Fibroblast of the conjunctiva (primary cell): ENCODE measurements at places on chromosomes 1 and 21.

DNA sequence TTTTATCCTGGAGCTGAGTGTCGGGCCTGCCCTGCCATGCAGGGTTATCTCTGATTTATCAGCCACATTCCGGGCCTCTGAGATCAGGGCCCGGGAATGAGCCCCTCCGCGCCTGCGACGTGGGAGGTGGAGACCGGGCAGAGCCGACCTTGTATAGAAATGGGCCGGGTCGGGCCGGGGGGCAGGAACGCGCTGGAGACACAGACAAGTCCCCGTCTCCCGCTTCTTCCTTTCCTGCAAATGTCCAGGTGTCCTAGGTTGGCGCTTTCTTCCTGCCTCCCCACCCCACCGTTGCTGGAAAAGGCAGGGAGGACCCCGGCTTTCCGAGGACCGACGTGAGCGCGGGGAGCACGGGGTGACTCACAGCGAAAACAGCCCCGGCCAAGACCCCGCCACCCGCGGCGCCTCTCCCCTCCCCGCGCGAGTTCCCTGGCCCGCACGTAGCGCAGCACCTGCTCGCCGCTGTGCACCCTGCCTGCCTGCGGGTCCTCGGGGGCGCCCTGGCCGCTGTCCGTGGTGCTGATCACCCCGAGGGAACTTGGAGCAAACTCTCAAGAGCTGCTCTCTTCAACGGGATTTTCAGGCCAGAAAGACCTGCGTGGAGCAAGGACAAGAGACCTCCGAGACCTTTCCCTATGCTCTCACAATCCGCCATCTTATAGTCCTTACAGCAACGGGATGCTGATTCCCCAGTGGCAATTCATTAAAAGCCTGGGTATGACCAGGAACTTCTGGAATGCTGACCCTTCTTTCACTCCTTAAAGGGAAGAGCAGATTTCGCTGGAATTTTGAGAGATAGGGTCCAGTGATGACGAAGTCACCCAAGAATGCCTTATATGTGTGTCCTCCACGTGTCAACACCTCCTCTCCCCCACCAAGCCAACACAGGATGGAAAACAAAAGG, 475 bp upstream of the NPPB start:
- DNase-seq: no peak

- DNase-seq: no peak
Measured at GRCh38 chr1:29719253-29719652, 482.9 kb downstream of the PTPRU start.

GRCh38 chr1:99643021-99643779, 2.7 kb upstream of the PALMD start:
- no peak for DNase-seq

GRCh38 chr21:43280949-43281633, 112.3 kb downstream of the CRYAA start:
- no peak for DNase-seq

DNA sequence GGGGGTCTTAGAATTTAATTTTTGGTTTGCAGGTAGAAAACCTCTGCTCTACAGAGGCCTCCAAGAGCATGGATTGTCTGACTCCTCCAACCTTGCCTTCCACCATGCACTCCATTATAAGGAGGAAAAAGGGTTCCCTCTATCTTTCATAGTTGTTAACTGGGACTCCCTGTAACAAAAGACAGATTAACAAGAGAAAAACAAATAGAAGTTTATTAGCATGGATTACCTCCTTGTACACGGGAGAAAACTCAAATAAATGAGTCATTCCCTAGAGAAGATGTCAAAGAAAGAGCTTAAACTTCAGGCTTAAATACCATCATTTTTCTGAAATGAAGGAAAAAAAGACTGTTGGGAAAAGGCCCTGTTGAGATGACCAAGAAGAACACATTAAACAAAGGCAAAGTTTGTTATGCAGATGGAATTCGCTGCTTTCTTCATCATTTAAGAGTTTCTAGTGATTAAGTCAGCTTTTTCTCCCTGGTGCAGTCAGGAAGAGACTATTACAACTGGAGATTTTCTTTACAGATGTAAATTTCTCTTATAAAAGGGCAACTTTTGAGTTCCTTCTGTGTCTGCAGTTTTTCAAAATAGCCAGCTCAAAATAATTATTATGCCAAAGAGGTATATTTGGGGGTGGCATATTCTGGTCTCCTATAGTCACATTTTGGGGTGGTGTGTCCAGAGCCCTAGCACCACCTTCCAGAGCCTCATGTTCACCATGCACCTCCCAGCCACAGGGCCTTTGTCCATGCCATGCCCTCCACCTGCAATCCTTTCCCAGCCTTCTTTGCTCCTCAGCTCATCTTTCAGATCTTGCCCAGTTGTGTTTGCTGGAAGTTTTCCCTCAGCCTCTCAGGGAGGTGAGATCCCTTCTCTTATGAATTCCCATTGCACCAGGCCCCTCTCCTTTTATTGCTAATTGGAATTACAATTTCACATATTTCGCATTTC, 63.1 kb upstream of the KLHDC7A start:
- no peak for DNase-seq

DNA sequence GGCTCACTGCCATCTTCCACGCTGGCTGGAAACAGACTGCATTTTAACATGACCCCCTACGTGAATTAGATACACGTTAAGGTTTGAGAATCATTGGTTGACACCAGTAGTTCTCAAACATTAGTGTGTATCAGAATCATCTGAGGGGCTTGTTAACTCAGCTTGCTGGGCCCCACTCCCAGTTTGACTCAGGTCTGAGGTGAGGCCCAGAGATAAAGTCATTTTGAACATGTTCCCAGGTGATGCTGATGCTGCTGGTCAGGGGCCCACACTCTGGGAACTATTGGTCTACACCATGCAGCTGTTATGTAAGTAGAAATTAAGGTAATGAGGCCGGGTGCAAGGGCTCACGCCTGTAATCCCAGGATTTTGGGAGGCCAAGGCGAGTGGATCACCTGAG, 1.3 kb downstream of the LSM10 start:
- DNase-seq: no peak

DNA sequence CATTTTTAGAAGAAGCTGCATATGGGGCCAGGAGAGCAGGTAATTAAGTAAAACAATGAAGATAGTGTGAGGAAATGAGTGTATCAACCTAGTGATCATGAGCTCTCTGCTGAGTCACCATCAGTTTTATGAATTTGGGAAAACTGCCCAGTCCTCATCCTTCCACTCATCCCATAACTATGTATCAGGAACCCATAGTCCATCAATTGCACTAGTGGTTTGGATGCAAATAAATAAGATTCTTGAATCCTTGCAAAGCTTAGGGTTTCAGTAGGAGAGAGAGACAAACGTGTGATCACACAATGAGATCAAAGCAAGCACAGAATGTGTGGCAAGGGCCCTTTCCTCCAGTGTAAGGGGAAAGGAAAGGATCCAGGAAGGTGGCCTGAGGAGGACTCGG, 145.6 kb downstream of the ZZZ3 start:
- peak; percentile 84 for DNase-seq

- DNase-seq: no peak
Measured at GRCh38 chr1:4752059-4752458, 97.7 kb downstream of the AJAP1 start.

GRCh38 chr1:31828926-31829690, 13.3 kb upstream of the SPOCD1 start:
- DNase-seq: no peak

GRCh38 chr1:208433086-208433485, 188.9 kb upstream of the PLXNA2 start:
- DNase-seq: no peak

GRCh38 chr1:211973541-211973940, 61.8 kb downstream of the INTS7 start:
- DNase-seq: no peak

DNA sequence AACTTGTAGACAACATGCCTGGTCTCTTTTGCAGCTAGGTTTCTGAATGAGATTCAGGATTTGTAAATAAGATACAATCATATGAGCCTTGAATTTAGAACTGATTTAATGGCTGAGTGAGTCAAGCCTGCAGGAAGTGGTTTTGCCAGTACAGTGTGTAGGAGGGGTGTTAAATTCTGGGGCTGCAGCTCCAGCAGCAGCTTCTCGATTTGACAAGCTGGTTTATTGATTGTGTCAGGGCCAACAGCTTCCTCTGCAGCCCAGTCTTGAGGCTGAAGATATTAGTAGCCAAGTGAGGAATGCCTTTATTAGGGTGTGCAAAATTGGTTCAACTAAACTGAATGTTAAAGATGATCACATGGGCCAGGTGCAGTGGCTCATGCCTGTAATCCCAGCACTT, 11.5 kb upstream of the PLA2G5 start:
- no peak for DNase-seq

DNA sequence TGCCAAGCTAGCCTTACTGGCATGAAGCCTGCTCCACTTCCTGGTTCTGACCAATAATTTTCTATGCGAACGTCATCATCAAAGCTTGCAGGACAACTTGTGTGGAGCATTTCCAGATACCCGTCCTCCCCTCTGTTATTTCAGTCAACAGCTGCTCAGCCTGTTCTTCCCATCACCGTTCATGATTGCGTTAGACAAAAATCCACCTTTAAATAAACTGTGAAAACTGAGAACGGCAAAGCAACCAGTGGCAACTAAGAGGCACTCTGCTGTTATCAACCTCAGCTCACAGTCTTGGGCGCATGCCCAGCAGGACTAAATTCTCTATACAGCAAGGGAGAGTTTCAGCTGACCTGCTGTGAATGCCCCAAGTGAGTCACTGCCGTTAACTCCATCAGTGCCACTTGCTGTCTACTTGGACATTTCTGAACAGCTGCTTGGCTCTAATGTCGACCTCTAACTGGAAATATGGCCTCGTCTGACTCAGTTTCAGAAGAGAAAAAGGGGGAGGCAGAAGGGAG, 207.4 kb upstream of the RUNX1 start:
- DNase-seq: peak; percentile 96

DNA sequence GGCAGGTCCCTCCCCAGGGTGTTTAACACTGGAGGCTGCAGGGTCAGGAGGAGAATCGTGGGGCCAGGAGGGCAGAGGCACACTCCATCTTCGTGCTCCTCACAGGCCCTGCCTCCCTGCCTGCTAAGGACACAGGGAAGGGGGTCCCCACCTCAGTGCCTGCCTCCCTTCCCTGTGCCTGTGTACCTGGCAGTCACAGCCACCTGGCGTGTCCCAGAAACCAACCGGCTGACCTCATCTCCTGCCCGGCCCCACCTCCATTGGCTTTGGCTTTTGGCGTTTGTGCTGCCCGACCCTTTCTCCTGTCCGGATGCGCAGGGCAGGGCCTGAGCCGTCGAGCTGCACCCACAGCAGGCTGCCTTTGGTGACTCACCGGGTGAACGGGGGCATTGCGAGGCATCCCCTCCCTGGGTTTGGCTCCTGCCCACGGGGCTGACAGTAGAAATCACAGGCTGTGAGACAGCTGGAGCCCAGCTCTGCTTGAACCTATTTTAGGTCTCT, 623 bp upstream of the BGLAP start:
- DNase-seq: no peak
